Activated CD4-positive, alpha-beta T cell treated with anti-CD3 and anti-CD28 coated beads, Interleukin-2, amount 10 ng/mL, durations not matched to agents 7 days and 5 days (primary cell): ENCODE measurements at places on chromosomes 16 and 17.

DNA sequence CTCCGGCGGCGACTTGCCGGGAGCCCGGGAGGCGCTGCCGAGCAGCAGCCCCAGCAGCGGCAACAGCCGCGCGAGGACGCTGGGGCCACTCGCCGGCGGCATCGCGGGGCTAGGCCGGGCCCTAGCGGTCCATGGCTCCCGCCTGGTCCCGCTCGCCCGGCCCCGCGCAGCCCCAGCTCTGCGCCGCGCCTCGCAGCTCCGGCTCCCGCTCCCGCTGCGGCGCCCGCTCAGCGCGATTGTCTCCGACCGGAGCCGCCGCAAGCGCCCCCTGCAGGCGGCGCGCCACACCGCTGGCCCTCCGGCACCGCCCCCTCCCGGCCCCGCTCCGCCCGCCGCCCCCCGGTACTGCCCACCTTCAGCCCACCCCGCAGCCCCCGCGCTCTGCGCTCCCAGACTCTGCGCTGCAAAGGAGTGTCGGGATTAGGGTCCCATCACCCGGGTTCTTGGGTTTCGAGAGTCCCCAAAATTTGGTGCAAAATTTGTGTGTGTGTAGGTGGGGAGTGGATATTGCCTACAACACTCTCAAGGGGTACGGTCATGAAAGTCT is at the start of gene FAM171A2:
Gene FAM171A2 (minus strand): TSS at position 241 of the 547 bp plus-strand sequence. CDS start 139 bp downstream, at position 102.
- peak; percentile 62 for DNase-seq

DNA sequence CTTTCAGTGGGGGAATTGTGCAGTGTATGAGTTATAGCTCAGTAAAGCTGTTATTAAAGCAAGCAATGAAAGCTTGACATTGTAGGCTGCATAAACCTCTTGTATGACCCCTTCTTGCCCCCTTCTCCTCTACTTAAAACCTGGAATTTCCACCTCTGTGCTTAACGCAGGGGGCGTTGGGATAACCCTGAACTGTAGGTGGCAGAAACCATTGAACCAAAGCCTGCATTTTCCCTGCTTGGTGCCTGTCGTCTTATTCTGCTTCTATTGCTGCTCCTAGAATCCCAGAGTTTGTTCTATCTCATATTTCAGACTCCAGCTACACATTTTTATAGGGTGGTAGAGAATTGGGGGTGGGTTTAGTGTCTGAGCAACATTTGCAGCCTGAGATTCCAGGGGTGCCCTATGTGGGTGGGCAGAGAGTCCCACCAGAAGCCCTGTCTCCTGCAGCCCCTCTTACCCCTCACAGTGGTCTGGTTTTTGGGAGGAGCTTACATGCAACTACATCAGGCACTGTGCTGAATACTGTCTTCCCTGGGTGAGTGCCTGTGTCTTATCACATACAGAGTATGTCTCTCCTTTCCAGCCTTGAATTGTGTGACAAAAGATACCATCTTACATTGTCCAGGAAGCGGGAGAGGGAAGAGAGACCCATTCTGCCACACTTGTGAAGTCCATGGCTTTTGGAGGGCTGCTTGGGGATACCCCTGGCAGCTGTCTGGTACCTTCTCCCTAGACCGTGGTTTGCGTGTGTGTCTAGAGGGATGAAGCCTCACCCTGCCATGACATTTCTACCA is 407.7 kb upstream of the EEF2KMT start:
- DNase-seq: no peak

GRCh38 chr16:533391-534123 is 6.0 kb downstream of the CAPN15 start:
- DNase-seq: no peak

DNA sequence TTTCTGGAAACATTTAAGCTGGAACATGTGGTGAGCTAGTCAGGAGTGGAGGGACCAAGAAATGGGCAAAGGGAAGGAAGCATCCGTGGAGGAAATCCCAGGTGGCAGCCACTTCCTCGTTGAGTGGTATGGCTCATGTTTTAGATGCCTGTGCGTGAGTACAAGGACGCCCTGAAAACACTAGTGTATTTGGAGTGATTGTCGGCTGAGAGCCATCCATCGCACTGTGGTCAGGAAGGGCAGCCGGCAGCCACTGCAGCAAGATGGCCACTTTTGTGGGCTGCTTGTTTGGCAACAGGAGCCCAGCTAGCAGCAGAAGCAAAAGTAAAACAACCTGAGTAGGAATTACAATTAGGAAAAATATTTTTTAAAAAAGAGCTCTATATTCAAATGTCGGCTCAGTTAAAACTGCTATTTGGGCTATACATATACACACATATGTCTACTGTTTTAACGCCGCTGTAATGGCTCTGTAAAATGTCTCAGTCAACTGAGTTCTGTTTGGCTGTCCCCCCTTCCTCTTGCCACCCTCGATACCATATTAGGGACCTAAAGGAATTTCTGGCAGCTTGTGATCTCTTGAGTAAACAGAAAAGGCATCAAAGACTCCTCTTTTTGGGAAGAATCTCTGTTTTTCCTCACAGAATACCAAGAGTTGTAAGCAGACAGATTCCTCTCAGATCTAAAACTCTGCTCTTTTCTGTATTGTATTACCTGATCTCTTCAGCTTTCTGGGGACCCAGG is 39.2 kb downstream of the BRD7 start:
- no peak for DNase-seq

- DNase-seq: no peak
These were observed 138.9 kb downstream of the SLC39A11 start for GRCh38 chr17:72953621-72954020.

DNA sequence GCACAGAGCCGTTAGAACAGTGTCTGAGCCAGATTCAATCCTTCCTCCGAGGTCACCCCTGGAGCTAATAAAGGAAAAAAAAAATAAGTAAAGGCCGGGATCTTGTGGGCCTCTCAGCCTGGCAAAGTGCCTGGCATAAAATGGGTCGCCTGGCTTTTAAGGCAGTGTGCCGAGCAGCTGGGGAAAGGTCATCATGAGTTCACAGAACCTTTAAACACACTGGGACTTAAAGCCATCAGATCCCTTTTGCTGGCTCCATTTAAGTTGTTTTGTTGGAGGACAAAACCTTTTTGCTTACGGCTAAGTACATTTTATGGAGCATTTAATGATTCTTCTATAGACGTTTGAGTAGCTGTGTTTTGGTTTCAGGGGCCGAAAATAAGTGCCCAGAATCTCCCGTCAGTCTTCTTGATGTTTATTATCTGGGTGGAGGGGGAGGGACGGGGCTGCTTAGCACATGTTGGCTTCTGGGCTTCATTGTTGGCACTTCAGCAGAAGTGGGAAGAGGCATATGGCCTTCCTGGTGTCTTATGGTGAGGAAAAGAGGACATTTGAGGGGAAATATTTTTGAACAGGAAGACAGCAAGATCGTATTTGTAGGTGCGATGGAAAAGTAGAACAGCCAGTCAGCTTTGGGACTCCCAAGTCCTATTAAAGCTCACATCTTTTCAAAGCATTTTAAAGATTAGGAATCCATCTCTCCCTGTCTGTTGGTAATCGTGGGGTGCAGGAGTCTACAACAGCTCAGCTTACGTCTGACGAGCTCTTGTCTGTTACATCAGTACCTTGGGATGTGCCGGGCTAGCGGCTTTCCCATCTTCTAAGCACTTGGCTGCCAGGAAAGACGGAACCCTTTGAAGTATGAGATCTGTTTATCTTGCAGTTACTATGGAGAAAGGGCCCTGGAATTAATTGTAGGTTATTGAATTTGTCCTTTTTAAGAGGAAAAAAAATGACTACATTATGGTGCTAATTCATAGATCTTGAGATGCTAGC is 31.1 kb downstream of the RBFOX1 start:
- DNase-seq: no peak

GRCh38 chr16:50245417-50246298 is 20.7 kb upstream of the ADCY7 start:
- DNase-seq: peak; percentile 60

DNA sequence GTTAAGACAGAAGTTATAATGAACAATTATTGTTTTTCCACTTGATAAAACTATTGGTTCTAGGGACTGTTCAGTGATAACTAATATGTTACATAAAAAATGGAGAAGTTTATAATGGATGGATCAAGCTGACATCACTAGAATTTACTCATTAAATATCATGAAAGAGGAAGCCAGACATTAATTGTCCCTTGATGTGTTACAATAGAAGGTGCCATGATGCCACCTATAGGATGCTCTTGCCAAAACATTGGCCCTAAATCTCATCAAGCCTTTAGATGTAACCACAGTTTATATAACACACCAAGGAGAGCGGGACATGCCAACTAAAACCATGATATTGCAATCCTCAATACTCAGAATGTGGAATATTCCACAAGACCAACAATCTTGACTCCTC is 147.9 kb upstream of the MON1B start:
- DNase-seq: no peak

DNA sequence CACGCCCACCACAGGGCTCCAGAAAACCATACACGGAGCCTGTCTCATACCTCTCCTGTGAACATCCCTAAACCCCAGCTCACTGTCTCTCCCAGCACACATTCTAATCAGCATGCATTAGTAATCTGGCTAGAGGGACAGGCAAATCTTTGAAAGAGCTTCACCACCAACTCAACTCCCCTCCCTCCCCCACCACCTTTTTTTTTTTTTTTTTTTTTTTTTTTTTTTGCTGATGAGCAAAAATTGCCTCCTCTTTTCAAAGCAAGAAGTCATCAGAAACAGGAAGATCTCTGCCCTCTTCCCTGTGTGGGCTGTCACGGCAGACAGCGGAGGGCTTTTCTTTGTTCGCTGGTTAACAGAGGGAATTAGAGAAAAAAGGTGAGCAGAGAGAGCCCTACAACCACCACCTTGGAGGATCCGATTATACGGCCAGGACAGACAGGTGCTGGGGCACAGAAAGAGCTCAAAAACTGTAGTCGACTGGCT is 19.9 kb downstream of the GAS7 start:
- DNase-seq: no peak

DNA sequence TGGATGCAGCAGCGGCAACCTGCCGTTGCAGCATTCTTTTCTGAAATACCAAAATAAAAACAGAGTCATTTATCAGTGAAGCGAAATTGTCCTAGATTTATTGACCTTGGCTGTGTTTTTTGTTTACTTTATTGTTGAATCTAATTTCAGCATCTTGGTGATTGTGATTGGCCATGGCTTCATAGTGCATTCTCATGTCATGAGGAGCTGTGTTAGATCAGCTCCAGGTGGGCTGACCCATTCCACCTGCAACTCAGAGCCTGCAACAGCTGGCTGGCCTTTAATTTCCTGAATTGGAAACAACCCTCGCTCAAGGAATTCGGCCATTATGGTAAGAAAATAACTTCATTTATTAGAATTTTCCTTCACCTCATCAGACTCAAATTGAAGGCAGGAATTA is 16.4 kb downstream of the KRT24 start:
- no peak for DNase-seq

DNA sequence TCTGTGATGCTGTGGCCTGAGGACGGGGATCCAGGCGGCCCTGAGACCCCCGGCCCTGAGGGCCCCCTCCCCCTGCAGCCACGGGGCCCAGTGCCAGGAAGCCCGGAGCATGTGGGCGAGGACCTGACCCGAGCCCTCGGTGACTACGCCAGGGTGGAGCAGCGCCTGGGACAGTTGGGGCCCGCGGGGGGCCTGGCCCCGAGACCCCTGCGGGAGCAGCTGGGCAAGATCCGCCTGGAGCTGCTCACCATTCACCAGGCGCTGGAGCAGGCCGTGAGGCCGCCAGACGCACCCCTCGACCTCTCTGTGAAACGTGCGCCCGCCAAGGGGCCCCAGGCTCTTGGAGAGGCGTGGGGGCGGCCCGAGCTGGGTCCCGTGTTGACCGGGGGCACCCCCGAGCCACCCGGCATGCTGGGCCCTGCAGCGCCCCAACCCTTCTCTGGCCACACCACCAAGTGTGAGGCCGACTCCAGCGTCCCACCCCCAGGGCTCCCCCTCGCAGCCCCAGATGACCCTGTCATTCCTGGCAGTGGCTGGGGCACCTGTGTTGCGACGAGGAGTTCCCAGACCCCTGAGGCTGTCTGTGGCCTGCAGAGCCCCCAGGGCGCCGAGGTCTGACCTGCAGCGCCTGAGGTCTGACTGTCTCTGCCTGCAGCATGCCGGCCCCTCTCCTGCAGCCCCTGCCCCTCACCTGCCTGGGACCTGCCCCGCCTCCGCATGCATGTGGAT is 2.0 kb upstream of the NHLRC4 start:
- no peak for DNase-seq

GRCh38 chr17:21495281-21495680 is 119.1 kb downstream of the KCNJ12 start:
- no peak for DNase-seq

DNA sequence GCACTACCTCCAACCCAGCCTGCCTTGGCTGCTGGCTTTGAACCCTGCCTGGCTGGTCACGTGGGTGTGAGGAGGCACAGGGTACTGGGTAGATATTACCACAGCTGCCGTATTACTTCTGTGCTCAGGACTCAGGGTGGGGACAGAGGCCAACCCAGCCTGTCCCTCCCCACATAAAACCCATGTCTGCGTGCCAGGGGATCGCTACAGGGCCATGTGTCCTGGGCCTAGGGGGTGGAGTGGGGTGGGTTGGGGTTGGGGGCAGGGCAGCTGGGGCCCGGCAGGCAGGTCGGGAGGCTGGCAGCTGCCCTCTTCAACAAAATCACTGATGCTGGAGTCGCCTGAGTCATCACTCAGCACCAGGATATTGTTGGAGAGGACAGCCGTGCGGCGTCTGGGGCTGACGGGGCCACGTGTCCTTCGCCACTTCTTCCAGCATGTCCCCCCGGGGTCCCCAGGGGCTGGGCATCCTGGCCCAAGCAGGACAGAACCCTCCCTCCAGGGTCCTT is 39.7 kb upstream of the PVALEF start:
- no peak for DNase-seq

DNA sequence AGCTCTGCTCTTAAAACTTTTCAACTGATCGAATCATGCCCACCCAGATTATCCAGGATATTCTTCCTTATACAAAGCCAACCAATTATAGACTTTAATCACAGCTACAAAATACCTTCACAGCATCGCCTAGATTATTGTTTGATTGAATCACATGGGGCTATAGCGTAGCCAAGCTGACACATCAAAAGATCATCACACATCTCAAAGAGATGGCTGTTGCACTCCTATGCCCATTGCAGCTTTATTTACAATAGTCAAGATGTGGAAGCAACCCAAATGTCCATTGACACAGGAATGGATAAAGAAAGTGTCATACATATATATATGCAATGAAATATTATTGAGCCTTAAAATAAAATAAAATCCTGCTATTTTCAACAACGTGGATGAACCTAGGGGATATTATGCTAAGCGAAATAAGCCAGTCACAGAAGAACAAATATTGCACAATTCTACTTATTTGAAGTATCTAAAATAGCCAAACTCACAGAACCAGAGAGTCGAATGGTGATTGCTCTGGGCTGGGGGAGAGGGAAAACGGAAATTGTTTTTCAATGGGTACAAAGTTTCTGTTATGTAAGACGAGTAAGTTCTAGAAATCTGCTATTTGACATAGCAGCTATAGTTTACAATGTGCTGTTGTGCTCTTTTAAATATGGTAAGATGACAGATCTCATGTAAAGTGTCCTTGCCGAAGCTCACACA is 60.9 kb upstream of the ERCC4 start:
- no peak for DNase-seq

- DNase-seq: no peak
These were observed 10.4 kb upstream of the COTL1 start for GRCh38 chr16:84628226-84628731.
